ENCODE measurements at places on chromosomes 11 and 22.

GRCh38 chr11:115153135-115153534 is 351.1 kb downstream of the CADM1 start:
- DNase-seq = no peak

DNA sequence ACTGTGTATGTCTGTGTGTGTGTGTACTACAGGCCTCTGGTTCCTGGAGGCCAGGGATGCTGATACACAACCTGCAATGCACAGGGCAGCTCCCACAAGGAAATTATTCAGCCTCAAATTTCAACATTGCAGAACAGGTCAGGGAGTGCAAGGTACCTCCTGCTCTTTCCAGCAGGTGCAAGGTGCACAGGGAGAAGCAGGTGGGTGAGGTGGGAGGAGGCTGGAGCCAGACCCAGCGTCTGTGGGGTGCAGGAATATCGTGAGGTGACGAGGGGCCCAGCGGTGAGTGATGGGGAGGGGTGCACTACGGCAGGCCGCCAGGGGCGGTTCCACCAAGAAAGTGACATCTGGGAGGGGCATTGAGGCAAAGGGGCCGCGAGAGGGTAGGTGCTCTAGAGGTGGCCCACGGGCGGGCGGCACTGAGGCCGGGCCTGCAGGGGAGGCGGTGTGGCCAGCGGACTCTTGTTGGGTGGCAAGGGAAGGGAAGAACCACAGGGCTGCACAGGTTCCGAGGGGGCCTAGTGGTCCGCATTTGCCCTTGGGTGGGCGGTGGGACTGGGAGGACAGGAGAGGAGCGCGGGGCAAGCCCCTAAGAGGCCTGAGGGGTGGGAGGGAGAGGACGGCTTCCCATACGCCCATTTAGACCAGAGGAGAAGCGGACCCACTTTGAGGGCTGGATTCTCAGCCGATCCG is 21.6 kb downstream of the DGCR6L start:
- DNase-seq = no peak

DNA sequence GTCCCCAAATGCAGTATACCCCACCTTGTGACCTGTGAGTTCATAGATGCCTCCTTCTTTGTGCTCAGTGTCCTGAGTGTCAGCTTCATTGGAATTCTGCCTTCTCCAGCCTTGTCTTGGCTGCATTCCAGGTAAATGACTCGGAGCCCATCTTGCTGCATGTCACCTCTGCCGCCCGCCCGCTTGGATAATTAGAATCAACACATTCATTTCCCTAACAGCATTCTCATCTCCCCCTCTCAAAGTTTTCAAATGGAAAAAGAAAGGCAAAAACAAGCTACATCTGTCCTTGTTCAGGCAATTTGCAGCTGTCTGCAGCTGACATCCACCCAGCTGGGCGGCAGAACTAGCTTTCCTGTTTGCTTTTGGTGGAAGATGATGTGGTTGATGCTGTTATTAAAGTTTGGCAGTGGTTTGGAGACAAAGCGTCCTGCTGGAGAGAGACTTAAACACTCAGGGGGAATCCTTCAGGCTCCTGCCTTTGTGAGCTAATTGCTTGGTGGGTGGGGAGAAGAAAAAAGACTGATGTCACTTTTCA is 198.8 kb upstream of the SEZ6L start:
- DNase-seq = no peak

DNA sequence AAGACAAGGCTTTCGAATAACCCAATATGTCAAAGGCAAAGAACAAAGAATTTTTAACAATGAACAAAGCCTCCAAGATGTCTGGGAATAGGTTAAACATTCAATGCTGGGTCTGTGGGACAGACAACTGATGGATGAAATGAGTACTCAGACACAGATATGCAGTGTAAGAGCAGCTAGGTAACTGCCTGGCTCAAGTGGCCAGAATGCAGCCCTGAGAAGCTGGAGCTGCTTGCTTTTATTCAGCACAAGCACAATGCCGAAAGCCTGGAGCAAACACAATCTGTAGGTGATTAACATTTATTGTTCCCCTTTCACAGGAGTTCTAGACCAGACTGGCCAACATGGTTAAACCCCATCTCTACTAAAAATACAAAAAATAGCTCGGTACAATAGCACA is 24.0 kb downstream of the GLYAT start:
- DNase-seq = no peak

GRCh38 chr11:133829566-133829965 is 15.7 kb downstream of the SPATA19 start:
- DNase-seq = no peak

- no peak for DNase-seq
These were observed 64.3 kb upstream of the ZC3H12C start for GRCh38 chr11:110028921-110029320.

- no peak for DNase-seq
These were observed 493.3 kb downstream of the BRD1 start for GRCh38 chr22:49334449-49334789.

GRCh38 chr11:91129596-91129995 is 906.7 kb upstream of the CHORDC1 start:
- DNase-seq = no peak

GRCh38 chr11:130633466-130633865 is 185.0 kb downstream of the ADAMTS15 start:
- DNase-seq = no peak

- DNase-seq = no peak
These were observed 191.1 kb upstream of the KIRREL3 start for GRCh38 chr11:127191689-127192088.

DNA sequence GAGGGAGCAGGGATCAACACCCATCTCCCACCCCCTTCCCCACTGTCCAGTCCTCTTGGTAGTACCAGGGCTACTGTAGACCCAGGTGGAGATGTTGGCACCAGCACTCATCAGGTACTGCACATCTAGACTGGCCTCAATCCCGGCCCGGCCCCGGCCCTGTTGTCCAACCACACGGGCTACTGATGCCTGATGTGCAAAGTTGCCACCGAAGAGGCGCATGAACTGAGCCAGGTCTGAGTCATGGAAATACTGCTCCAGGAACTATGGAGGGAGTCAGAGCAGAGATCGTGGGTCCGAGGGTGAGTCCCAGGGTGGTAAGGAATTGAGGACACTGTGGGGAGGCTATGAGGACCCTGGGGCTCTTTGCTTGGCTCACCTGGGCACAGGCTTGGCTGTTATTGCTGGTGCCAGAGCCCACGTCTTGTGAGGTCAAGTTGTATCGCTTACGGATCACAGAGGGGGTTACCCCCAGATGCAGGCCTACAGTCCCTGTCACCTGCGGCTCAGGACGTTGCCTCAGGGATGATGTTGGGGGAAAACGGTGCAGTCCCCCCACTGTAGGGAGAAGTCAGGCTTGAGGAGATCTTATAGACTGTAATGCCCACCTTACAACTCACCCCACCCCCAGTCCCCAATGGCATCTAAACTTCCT is 2.5 kb downstream of the TPP1 start:
- DNase-seq = no peak

GRCh38 chr11:12175694-12176241 is 65.4 kb downstream of the MICAL2 start:
- no peak for DNase-seq

DNA sequence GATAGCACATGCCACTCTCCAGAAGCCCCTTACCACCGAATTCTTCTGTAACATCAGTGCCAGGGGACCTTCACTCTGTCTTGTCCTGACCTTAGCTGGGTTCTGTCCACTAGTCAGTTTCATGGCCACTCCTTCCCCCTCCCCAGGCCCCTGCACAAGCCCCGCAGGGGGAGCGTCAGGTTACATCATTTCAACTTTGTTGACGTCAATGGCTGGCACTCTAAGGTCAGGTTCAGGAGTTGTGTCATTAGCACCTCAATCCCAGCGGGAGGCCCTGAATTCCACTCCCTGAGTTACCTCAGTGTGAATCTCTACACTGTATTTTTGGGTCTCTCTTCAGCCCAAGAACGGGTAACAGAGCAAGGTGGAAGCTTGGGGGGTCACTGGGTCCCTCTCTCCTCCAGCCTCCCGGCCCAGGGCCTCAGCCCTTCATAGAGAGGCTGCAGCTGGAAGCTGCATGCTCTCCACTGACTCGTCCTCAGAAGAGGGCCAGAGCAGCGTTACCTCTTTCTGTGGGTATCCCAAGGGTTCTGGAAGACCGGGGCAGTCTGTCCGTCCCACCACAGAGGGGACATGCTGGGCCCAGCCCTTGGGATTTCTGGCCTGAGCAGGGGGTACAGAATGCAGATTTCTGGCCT is 10.3 kb downstream of the USH1C start:
- DNase-seq = no peak

DNA sequence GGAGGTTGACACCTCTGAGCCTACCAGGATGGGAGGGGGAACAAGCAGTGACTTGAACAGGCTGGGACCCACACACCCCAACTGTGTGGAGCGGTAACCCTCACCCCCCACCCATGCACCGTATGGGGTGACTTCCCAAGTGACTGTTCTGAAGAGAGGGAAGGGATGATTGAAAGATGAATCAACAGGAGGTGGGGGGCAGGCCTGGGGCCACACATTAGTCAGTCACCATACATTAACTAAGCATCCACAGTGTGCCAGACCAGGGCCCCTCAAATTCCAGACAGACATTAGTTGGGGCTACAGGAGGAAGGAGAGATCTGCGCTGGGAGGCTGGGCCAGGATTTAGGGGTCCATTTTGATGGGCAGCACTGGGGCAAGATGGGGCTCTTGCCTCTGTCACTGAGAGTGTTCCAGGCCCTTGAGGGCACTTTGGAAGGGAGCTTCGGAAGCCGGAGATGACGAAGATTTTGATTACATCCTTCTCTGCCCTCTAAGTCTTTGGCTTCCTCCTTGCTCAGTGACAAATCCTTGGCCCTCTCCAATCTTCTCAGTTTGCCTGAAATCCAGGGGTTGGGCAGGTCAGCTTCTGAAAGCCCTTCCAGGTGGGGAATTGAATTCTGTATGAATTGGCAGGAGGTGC is 966 bp downstream of the SMTN start:
- no peak for DNase-seq

DNA sequence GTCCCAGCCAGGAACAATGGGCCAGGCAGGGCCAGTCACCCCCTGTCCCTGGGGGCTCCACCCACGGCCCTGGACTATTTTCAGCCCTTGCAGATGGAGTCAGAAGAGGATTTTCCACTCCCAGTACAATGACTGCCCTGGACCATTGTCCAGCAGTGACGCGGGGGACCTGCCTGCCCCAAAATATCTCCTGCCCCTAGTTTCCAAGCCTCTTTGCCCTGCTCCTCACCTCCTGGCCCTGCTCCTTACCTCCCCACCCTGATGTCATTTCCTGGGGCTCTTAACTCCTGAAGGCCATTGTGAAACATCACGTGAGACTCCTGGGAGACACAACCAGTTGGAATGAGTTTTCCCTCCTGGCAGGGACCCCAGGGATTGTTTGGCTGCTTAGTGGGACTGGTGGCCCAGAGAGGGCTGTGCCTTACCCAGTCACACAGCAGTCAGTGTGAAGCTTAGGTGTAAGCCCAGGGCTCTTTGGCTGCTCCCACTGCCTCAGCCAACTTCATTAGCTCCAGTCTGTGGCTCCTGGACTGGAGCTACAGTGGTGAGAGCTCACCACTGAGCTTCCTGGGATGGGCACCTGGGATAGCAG is 22.2 kb downstream of the P2RY2 start:
- no peak for DNase-seq

GRCh38 chr11:97351939-97352338 is 962.1 kb downstream of the JRKL start:
- DNase-seq = no peak

DNA sequence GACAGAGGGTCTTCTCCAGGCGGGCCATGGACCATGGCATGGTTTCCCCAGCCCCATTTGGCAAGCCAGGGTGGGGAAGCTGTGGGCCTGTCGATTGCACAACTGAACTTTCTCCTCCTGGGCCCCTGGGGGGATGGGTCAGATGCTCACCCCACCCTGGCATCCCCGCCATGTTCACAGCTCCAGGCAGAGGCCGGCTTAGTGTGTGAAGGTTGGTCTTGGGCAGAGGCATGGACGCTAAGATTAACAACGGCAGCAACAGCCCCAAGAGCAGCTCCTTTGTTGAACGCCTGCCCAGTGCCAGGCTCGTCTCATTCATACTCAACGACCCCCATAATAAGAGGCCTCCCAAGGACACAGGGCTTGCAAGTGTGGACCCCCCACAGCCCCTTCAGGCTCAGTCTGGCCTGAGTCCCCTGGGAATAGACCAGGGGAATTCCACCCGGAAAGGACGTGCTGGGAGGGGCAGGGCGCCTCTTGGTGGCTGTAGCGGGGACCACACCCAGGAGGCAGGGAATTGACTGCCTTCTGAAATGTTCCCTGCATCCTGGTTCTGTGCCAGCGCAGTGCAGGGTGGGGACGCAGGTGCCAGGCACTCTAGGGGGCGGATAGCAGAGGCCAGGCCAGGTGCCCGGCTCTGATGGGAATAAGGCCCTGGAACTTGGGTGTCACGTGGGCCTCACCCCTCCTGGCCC is 8.3 kb downstream of the TSPO start:
- no peak for DNase-seq

GRCh38 chr22:33270596-33270995 is 212.4 kb upstream of the SYN3 start:
- DNase-seq = no peak

DNA sequence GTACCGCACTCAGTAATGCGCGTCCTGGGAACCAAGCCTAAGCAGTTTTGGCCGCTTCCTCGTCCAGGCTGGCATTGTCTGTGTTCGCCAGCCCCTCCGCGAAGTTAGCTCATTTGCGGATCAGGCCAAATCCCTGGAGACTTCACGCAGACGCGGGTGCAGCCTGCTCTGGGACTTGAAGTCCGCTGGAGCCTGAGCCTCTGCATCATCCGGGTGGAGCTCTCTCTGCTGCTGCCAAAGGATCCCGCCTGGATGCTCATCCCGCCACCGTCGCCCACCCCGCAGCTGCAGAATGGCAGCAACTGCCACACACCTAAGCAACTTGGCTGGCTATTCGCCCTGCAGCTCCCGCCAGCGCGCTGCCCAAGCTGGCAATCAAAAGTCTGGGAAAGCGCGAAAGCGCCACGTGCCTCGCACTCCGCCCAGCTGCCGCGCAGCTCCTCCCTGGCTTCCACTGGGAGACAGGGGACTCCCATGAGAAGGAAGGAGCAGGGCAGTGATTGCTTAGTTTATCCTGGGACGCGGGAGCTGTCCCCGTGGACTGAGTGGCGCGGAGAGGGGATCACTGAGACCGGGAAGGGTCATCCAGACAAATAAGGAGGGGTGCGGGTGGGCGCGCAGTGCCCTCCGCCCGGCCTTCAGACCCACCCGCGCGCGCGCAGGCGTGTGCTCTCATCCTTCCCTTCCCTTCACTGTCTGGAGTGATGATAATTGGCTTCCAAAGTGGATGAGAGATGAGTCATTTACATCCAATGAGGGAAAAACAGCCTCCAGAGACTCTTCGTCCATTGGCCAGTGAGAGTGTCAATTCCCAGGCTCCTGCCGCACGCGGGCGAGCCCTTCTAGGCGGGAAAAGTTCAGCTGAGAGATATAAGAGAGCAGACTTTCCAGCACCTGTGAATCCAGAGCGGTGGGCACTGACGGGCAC is 23.2 kb upstream of the GLYATL1B start:
- no peak for DNase-seq

DNA sequence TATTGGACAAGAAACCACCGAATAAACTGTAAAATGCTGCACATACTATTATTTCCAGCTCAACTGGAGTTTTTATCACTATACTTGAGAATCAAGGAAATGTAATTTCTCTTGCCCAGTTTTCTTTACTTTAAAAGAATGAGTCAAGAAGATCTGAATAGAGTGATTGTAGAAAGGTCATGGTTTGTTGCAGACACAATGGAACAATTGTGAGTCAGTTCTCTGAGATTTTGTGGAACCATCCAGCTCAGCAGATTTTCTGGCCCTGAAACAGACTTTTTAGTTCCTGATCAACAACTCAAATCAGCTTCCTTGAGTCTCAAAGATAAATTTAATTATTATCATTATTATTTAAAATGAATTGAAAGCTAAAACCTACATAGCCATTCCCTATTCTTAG is 1.3 kb downstream of the TCN1 start:
- no peak for DNase-seq
